ENCODE measurements at places on chromosomes 5 and 9.
A peak's percentile ranks its signal among the peaks of the same experiment; 100 is the strongest.

DNA sequence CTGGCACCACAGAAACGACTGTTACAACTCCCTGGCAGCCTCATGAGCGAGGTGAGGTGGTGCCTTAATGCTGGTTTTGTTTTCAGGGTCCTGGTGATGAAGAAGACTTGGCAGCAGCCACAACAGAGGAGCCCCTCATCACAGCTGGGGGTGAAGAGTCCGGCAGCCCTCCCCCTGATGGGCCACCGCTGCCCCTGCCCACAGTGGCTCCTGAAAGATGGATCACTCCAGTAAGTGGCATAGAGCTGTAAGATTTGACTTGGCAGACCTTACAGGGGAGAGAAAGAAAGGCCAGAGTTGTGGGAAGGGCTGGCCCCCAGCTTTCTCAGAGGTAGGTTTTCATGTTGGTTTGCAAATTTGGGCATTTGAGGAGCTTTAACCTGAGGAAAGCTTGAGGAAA, 72.2 kb downstream of the COL15A1 start:
- DNase-seq, result no peak

DNA sequence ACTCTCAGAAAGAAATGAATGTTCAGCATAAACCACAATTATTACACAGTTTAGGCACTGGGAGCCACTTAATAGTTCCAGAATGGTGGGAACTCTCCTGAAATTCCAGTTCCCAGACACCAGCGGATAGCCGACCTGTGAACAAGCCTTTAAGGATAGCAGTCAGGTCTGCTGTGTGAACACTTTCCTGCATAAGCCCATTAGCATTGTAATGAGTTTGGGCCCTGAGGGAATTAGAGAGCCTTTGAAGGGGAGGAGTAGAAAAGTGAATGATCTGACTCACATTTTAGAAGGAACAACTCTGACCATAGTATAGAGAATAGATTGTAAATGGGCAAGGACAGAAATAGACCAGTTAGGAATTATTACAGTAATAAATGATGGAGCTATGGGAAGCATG, 189.1 kb downstream of the ADGRV1 start:
- peak; percentile 3 for DNase-seq

DNA sequence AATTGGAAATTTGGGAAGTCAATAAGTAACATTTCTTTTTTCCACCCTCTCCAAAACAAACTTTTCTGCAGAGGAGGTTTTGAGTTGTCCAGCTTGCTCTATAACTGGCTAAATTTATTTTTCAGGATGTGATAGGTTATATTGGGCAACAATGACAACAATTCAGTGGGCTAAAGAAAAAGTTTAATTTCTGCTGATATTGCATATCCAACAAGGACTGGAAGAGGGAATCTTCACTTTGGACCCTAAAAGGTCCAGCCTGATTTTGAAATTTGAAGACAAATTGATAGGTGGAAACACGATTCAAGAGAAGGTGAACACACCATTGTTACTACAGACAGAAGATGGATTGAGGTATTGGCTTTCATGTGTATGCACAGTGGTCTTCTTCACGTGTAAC, 393.1 kb downstream of the BRINP1 start:
- no peak for DNase-seq

GRCh38 chr5:35229076-35230037, 930 bp downstream of the PRLR start:
- no peak for DNase-seq

DNA sequence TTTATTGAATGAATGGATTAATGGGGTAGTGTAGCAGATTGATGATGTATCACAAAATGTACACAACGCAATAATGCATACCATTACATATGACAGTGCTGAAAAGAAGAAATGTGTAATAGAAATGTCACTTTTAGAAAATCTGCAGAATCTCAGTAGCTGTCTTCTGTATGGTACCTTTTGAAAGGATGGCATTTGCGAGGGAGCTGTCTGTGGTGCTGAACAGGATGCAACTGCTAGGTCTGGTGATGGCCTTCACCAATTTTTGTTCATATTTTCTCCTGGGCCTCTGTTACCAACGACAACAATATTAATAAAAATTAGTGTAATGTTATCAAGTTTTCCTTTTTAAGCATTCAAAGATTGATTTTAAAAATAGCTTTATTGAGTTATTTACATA, 36.2 kb upstream of the OTULIN start:
- peak; percentile 62 for DNase-seq

GRCh38 chr5:160347448-160347847, 23.0 kb downstream of the C1QTNF2 start:
- no peak for DNase-seq

GRCh38 chr5:109922381-109922995, 232.8 kb downstream of the MAN2A1 start:
- no peak for DNase-seq

DNA sequence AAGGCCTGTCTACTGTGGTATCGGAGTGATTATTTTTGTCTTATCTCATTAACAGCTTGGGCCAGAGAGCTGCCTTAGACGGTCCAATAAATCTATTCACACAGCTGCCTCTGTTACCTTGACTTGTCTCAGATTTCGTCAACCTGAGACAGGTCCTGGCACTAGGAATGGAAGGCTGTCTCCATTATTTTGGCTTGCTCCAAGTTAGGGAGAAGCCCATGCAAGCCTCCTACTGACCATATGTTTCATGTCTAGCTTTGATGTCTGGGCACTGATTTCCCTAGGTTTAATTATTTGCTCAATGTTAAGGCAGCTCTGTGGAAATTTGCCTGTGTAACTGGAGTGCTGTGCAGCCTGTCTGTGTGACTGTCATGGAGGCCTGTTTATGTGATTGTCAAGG, 12.4 kb upstream of the RALGPS1 start:
- DNase-seq, result no peak

- no peak for DNase-seq
These were observed 6.0 kb downstream of the RNF44 start for GRCh38 chr5:176530983-176531901.

DNA sequence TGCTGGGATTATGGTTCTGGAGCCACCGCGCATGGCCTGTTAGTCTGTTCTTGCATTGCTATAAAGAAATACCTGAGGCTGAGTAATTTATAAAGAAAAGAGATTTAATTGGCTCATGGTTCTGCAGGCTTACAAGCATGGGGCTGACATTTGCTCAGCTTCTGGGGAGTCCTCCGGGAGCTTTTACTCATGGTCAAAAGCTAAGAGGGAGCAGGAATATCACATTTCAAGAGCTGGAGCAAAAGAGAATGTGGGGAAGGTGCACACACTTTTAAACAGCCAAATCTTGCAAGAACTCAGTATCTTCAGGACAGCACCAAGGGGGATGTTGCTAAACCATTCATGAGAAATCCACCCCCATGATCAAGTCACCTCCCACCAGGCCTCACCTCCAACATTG, 12.1 kb downstream of the JAK2 start:
- DNase-seq, result no peak

DNA sequence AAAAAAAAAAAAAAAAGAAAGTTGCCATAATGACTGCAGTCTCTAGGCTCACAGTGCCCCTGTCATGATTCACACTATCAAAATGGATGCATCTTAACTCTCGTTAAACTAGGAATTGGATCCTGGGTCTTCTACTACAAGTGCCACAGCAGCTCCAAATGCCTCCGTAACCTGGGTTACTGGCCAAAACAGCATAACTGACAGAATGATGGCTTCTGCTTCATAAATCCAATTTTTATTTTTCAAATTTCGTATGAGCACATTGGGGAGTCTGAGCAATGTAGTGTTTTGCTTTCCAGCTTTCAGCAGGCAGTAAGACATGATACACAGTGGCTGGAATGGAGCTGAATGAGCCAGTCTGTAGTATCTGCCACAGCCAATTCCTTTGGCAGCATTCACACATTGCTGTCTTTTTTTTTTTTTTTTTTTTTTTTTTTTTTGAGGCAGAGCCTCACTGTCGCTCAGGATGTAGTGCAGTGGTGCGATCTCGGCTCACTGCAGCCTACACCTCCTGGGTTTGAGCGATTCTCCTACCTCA, 36.0 kb upstream of the NPM1 start:
- DNase-seq, result no peak

DNA sequence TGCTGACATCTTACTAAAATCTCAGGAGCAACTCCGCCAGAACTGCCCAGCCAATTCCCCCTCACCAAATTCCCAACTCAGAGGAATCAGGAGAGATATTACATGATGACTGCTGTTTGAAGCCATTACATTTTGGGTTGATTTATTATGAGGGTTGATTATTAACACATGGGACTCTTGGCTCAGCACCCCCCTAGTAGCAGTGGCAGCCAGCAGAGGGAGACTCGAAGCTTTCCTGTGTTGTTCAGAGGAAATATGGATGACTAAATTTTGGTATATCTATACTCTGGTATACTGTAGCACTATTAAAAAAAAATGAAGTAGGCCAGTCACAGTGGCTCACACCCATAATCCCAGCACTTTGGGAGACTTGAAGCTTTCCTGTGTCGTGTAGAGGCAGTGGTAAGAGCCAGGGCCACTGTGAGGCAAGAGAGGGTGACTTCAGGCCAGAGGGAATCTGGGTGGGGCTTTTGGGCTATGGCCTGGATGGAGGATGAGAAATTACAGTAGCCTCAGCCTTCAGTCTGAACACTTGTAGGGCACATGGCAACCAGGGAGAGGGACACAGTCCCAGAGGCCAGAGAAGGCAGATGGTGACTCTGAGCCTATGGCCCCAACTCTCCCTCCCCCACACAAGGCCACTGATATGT, 111.4 kb downstream of the LHX2 start:
- DNase-seq, result no peak

DNA sequence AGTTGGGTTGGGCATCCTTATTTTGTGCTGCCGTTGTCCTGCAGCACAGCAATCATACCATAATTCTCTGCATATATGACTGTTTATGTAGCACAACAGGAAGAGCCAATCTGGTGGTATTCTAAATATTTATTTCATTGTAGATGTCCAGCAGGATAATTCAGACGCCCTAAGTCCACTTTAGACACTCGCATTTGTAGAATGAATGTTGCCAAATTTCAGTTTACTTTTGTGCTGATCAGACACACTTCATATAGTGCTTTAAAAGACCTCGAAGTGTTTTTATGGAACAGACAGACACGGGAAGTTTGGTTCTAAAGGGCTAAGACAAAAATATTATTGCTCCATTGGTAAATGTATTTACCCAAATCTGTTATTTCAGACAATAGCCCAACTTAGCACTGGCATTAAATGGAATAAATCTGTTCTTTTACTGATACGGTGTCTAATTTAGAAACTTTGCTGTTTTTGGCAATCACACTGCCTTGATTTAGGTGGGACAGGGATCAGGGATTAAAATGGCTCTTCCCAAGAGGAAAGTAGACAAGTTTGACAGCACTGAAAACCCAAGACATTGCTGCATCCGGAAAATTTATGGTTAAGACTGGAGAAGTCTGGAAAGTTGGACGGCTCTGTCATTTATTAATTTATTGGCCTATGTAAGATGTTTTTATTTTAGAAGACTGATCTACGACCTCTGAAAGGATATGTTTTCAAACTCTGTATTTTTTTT, 35.3 kb downstream of the PRDM6 start:
- DNase-seq, result no peak

DNA sequence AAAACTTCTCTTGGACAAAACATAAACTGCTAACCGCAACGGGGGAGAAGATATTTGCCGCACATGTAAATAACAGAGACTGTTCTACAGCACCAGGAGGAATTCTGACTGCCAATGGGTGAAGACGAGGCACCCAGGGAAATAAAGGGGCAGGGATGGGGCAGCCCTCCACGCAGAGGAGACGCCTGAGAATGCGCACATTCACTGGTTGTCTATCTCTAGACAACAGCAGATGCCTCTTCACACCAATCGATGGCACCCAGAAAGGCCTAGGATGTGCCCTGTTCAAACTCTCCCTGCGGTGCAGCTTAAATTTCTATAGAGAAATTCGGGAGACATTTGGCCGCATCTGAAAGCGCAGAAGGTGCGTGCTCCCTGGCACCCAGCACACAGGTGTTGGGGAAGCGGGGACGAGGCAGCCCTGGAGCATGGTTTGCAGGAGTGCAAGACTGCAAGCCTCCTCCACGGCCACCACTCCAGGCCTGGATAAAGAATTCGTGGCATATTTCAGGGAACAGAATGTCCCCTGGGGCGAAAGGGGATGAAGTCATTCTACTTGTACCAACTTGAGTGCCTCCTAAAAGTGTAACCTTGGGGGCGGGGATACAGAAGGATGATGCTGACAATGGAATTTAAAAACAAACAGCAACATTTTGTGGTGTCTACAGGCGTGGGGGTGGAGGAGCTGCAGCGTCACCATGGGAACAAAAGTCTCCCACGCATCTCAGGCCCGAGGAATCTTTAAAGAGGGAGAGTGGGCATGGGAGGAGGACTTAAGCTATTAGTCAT, 6.3 kb upstream of the IRX2 start:
- DNase-seq, result no peak

DNA sequence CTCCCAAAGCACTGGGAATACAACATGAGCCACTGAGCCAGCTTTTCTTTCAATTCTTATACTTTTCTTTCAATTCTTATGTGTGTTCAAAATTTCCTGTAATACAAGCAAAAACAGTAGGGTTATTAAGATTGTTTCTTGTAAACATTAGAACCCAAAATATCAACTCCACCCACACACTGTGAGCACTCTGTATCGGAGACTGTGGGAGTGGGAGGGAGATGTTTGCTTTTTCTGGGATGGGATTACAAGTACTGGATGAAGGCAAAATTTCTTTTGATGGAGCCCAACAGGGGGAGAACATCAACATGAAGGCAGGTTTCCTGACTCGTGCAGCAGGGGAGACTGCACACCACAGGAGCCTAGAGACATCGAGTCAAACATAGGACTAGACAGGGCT, 4.7 kb upstream of the CFAP90 start:
- DNase-seq, result no peak

Measured in renal cortex interstitium (tissue), 15 donors.